Uterine smooth muscle cell (primary cell): ENCODE measurements at places on chromosomes 1 and 21. TPM values are rescaled to one million over a fixed set of nuclear protein-coding genes. Genes with fewer than 3 reads are reported as not detected.

The FAM229A gene
- 0.77 and 1.00 TPM in 2 replicates for total RNA-seq

The LPAR3 gene
- total RNA-seq: 16.7 and 24.3 TPM in 2 replicates

The PTBP2 gene
- total RNA-seq: 28.2 and 45.5 TPM in 2 replicates

The GPR37L1 gene
- not detected in 2 replicates for total RNA-seq

The TLCD4 gene
- total RNA-seq: 0.75 and 0.77 TPM in 2 replicates

The KIAA1614 gene
- total RNA-seq: 6.3 and 6.5 TPM in 2 replicates

The WDR64 gene
- total RNA-seq: not detected in 2 replicates

The GLIS1 gene
- total RNA-seq: 0.22 and 0.50 TPM in 2 replicates

The KRTAP10-1 gene
- not detected in 2 replicates for total RNA-seq

The FMN2 gene
- total RNA-seq: 6.0 and 12.8 TPM in 2 replicates

The PTAFR gene
- 0.12 and 0.33 TPM in 2 replicates for total RNA-seq

The SLC45A3 gene
- 1.9 and 2.0 TPM in 2 replicates for total RNA-seq

The S1PR1 gene
- 11.0 and 12.2 TPM in 2 replicates for total RNA-seq

The RCC2 gene
- total RNA-seq: 43.1 and 46.6 TPM in 2 replicates

The GPR161 gene
- 12.0 and 12.9 TPM in 2 replicates for total RNA-seq

The OR2L5 gene
- total RNA-seq: under 0.01 and 0.12 TPM in 2 replicates

The PLA2G2D gene
- not detected in 2 replicates for total RNA-seq

The AQP10 gene
- total RNA-seq: under 0.01 TPM in 1 of 2 replicates, not detected in the other

The ACOT11 gene
- total RNA-seq: 3.4 and 5.7 TPM in 2 replicates

The TINAGL1 gene
- total RNA-seq: 3.4 and 28.4 TPM in 2 replicates

The GBP5 gene
- total RNA-seq: not detected in 2 replicates

The FAM131C gene
- 0.33 and 0.50 TPM in 2 replicates for total RNA-seq

The LCE1D gene
- total RNA-seq: not detected in 2 replicates

The NCAM2 gene
- total RNA-seq: 2.3 and 2.5 TPM in 2 replicates

The OR2AK2 gene
- 0.25 TPM in 1 of 2 replicates, not detected in the other for total RNA-seq
